NCI-H2029 (cell line): ENCODE measurements at places on chromosomes 2 and 18.

DNA sequence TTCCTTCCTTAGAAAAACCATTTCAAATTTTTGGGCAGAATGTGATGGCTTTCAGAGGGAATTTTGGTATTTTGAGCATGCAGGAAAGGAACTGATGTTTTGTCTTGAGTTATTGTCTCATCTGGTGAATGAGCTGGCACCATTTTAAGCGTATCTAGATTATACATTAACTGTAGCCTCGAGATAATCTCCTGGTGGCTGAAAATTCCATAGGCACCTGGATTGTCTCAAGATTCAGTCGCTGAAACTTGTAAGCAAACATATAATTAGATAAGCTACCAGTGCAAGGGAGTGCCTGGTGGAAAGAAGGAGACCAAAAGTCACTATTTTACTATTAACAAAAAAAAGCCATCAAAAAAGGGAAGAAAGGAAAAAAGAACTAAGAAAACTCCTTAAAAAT, 687.8 kb upstream of the DDX18 start:
- DNase-seq: no peak

GRCh38 chr2:150188800-150189199, 298.7 kb downstream of the RND3 start:
- no peak for DNase-seq

GRCh38 chr2:16102976-16103380, 162.6 kb downstream of the MYCN start:
- DNase-seq: no peak

GRCh38 chr2:45897842-45898241, 246.4 kb downstream of the PRKCE start:
- DNase-seq: no peak

DNA sequence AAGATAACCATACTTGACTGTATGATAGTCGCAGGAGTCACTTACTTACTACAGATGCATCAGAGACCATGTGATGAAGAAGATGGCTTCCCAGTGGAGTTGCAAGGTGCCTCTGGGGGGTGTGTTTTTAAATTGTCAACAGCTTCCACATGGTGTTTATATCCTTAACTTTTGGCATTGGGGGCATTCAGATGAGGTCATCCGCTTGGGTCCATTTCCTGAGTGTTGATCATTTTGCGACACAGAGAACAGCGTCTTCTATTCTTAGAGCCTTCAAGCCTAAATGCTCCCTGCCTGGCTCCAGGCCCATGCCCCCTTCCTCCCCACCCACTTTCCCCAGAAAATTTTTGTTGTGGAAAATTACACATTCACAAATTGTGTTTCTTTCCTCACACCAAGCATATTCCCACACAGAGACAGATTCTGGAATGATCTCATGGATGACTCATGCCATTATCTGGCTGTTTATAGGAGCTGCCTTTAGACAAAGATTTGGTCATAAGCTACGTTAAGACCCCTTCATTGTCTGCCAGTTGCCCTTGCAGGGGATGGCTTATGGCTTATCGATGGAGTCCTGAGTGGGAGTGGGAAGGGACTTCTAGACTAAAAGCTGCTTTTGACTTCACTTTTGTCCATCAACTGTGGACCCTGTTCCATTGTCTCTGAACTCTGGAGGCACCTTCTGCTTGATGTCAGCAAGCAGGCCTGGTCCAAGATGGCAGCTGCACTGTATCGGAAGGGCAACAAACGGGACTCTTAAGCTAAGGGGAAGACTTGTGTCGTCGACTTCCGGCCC, 91.8 kb downstream of the CABLES1 start:
- no peak for DNase-seq

DNA sequence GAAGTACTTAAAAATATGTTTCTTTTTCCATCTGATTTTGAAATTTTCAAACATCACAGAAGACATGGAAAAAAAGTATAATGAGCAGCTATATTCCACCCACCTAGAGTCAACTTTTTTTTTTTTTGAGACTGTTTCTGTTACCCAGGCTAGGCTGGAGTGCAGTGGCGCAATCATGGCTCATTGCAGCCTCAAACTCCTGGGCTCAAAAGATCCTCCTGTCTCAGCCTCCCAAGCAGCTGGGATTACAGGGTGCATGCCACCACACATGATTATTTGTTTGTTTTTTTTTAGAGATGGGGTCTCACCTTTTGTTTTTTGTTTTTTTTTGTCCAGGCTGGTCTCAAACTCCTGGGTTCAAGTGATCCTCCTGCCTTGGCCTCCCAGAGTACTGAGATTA, 26.6 kb upstream of the UGGT1 start:
- no peak for DNase-seq

DNA sequence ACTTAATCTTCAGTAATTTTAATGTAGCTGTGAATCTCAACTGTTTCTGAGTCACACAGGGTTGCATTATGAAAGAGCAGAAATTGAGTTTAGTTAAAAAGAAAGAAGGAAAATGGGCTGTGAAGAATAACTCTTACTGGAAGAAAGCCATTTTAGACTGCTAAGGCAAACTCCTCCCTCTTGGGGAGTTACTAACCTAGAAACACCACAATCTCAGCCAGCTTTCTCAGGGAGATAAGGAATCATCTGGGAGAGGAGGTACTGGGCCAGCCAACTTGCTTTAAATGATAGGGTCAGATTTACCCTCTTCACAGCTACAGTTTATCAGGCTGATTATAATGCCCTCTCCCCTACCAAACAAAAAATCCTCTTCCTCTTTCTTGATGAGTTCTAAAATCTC, 119.5 kb downstream of the CCDC148 start:
- DNase-seq: no peak

DNA sequence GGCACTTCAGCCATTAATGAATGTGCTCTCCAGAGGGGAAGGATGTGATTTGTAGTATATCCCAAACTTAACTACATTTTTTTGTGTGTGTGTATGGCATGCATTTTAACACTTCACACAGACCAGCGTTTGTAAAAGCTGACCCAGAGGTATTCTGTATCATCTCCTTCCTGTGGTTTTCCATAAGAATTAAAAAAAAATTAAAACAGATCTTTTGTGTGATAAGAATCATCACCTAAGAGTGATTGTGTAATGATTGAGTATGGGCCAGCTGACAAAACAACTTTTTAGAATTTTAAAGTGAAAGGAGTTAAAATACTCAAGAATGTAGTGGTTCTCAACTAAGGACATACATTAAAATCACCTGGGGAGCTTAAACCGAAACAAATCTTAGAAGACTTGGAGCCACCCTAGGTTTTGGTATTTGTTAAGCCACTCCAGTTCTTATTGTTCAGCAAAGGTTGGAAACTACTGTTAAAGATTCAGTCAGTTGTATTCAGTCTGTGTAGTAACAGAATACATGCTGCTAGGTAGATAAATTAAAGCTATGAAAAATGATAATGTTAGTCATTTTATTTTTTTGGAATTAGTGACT, 120.1 kb downstream of the HAUS1 start:
- no peak for DNase-seq

DNA sequence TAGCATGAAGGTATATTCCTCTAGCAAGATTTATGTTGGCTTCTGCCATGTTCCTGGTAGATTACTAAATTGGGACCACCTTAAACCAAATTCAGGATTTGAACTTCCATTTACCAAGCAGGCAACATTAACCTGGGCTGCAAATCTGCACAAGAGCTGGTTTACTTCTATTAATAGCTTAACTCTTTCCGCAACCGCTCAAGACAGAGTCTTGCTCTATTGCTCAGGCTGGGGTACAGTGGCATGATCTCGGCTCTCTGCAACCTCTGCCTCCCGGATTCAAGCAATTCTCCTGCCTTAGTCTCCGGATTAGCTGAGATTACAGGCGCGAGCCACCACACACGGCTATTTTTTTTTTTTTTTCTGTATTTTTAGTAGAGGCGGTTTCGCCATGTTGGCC, 8.4 kb downstream of the MARCHF7 start:
- DNase-seq: no peak

GRCh38 chr18:50301074-50301473, 13.6 kb upstream of the CXXC1 start:
- no peak for DNase-seq

GRCh38 chr2:61713457-61713856, 140.4 kb downstream of the FAM161A start:
- DNase-seq: no peak

GRCh38 chr2:35973132-35973736, 382.3 kb upstream of the CRIM1 start:
- no peak for DNase-seq

GRCh38 chr2:121303531-121304263, 18.7 kb upstream of the TFCP2L1 start:
- DNase-seq: no peak

GRCh38 chr18:21914739-21915319, 174.2 kb downstream of the MIB1 start:
- DNase-seq: no peak

- no peak for DNase-seq
Measured at GRCh38 chr2:70927641-70928040, 8.1 kb upstream of the ATP6V1B1 start.

DNA sequence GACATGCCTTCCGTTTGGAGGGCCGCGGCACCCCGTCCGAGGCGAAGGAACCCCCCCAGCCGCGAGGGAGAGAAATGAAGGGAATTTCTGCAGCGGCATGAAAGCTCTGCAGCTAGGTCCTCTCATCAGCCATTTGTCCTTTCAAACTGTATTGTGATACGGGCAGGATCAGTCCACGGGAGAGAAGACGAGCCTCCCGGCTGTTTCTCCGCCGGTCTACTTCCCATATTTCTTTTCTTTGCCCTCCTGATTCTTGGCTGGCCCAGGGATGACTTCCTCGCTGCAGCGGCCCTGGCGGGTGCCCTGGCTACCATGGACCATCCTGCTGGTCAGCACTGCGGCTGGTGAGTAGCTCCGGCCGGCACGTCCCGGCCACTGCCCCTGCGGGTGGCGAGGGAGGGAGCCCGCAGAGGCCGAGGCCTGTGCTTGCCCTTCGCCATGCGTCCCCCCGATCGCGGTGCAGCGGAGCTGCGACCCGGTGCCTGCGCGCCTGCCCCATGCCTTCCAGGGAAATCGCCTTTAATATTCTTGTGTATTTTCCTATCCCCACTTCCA, 1.2 kb downstream of the BMPR2 start:
- DNase-seq: no peak

GRCh38 chr2:3098231-3098630, 279.4 kb downstream of the EIPR1 start:
- DNase-seq: no peak

DNA sequence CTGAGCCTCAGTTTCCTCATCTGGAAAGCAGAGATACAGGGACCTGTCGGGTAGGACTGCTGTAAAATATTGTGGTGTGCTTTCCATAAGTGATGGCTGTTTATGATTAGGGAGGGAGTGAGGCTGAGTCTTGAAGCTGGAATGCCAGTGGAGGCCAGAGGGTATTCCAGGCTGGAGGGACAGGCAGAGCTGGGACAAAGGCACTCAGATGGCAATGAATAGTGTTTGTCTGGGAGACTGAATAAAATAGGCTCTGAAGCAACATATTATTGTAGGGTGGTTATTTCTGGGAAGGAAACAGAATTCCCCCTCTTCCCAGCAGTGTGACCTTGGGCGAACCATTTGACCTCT, 120.7 kb downstream of the INHBB start:
- no peak for DNase-seq

DNA sequence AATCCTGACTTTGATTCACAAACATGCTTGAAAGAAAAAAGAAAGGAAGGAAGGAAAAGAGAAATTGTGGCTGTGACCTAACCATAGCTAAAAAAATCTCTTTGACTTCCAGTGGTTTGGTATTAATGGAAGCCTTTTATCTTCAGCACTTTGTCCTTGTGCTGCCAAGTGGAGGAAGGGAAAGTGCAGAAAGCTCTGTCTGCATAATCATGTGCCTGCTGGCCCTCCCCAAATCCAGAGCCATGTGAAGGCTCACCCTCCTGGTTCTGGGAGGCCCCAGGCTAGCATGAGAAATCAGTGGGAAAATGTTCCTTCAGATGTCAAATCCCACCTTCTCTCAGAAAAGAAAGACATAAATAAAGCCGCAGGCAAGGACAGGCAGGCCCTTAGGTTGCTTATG, 48.3 kb upstream of the BMPR2 start:
- DNase-seq: no peak

DNA sequence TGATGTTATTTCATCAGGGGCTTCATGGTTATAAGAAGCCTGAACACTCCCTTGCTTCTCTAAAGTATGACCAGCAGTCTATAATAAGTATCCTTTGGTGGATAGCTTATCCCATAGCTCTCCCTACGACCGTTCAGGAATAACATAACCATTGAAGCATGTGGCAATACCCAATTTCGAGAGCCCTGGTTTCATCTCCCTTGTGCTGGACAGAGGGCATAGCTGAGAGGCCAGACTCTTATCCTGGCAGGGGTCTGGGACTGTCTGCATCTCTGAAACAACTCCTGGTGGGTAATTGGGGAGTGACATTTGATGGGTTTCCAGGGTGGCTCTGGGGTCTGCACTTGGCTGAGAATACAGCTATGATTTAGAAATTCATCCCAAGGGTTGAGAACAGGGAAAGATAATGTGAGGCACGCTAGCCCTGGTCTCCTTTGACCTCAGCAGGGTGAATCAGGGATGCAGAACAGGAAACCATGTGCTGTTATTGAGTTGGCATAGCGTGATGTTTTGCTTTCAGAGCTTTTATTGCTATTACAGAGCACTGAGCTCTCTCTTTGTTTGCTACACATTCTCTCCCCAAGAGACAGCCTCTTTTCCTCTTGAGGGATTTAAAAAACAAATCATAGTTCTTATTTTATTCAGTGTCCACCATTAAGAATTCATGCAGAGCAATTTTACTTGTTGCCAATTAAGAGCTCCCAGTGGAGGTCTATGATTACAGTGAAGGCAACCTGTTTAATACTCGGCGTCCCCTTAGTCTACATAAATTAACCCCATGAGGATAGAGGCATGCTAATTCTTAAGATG, 274.5 kb downstream of the NCKAP5 start:
- DNase-seq: no peak

DNA sequence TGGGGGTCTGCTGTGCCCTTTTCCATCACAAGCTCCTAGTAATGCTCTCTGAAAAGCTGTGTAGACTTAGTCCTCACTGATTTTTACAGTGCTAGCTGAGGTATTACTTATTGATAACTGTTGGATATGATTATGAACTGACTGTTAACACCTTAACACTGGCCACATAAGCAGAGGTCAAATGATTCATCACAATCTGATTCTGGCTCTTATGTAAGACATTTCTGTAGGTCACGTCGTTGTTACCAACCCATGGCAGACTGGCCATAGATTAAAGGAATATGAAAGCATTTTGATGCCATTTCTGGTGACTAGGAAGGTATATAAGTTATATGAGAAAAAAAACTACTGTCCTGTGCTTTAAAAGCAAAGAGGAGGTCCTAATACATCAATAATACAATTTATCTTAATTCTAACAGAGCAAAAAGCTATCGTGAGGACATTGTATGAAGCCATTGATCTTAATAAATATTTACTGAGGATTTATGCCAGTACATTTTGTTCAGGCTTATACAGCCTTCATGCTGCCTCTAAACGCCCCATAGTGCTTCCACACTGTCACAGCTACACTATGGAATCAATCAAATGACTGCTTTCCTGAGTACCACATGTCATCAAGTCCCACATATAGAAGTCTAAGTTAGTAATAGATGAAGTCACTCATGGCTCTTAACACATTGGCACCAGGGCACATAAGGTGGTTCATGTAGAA, 6.9 kb upstream of the RND3 start:
- no peak for DNase-seq
